ENCODE measurements at places on chromosomes 7 and 10.

DNA sequence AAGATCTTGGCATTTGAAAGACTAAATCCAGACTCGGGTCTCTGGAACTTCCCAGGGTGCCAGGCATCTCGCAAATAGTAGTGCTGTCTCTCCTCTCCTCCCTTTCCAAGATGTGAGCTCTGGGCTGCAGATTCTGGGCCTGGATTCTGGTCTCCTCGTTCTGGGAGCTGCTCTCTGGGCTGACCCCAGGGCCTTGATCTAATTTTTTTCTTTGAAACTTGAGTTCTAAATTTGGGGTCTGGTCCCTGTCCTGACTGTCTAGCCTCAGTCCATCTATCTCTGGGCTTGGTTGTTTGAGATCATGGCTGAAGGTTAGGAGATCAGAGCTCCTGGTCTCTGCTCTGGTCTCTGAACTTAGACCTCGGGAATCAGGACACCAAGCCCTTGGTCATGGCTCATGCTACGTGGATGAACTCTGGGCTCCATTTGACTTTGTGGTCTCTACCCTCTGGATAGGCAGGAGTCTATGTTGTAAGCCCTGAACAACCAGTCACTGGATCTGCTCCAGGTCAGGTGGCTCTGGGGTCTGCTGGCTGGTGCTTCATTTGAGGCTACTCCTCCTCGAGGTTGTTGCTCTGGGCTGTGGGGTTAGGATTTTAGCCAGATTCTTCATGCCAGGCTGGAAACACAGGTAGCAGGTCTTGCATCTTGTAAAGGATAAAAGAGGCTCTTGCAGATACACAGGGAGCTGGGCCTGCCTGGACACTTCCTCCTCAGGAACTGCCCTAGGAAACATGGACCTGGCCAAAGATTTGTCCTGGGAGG, 8.0 kb upstream of the MBL2 start:
- DNase-seq = no peak

DNA sequence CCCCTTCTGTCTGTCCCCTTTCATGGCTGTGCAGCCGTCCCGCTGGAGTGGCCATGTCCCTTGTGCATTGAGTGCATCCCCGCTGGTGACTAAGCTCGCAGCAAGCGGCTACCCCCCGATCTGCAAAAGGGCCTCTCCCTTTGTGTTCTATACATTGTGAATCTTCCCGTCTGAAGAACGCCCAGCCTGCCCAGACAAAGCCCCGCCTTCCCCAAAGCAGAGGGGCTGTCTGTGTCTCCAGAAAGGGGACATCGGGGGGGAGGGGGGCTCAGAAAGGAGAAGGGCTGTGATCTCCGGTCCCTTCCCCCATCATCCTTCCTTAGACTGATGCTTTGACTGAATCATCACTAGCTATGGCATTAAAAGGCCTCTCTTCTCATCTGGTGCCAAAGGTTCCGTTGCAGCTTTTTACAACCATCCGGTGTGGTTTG, 11.9 kb downstream of the NPTX2 start:
- DNase-seq = no peak

DNA sequence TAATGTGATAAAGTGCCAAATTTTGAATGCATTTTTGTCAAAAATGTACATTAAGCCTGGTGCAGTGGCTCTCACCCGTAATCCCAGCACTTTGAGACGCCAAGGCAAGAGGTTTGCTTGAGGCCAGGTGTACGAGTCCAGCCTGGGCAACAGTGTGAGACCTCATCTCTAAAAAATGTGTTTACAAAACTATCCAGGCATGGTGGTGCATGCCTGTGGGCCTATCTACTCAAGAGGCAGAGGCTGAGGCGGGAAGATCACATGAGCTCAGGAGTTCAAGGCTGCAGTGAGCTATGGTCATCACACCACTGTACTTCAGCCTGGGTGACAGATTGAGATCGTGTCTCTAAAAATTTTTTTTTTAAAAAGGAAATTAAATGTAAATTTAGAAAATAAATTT, 18.5 kb upstream of the MGMT start:
- no peak for DNase-seq

DNA sequence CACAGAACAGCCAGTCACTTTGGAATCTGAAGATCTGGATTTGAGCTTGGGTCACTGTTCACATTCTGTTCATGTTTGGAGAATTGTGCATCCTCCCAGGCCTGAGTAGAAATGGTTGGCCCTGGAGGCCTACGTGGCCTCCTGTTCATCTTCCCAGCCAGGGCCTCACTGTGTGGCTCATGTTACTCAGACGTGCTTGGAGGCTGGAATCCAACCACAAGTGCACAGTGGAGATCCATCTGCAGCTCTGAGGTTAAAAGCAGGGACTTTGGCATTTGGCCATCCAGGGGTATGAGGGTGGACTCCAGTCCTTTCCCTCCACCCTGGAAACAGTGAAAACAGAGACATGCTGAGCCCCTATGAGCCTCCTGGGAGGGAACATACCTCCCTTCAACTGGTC, 709.0 kb upstream of the IGFBP3 start:
- no peak for DNase-seq

GRCh38 chr10:131314148-131314547, 2.6 kb upstream of the TCERG1L start:
- DNase-seq = no peak

- DNase-seq = peak; percentile 47
Observed at GRCh38 chr7:20647908-20648776, 32.7 kb downstream of the ABCB5 start.

DNA sequence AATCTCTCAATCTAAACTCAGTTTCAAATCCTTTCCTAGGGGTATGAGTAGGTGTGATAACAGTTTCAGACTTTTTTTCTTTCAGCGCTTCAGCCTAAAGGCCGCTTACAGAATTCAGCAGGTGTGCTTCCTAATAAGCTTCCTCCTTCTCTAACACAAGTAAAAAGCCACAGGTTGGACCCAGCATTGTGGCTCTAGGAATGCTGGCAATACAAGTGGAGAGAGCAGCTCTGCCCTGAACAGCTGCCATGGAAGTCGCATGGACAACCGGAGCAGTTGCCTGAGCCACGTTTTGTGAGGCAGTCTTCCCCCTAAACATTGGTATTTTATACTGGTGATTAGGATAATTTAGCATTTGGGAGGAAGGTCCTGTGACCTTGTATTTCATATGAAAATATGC, 83.5 kb downstream of the ST7 start:
- no peak for DNase-seq

DNA sequence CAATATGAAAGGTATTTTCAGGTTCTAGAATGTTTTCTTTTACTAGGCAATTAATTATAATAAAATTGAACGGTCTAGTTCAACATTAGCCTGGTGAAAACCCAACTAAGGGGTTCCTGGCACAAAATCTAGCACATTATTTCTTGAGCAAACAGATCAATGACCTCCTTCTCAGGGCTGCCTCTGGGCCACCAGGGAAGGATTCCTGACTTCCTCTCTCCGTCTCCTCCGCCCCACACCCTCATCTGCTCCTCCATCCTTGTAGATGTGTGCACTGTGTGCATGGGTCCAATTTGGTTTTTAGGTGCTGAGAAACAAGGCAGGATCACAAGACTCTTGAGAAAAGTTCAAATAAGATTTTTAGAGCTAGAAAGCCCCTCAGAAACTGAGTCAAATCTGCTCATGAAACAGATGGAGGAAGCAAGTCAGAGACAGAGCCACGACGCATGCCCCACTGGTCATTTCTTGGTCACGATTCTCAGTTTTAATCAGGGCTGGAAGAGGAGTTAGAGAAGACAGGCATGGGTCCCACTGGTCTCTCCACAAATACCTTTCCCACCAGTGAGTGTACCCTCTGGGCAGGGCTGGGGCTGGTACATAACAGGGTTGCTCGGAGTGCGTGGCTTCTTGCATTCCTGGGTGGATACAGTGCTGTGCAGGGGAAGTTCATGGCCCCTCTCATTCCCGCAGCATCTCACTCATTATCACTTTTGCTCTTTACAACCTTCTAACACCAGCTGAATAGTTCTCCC, 3.8 kb downstream of the TRPV6 start:
- DNase-seq = no peak

- no peak for DNase-seq
Observed at GRCh38 chr10:123194056-123194455, 39.9 kb downstream of the BUB3 start.

DNA sequence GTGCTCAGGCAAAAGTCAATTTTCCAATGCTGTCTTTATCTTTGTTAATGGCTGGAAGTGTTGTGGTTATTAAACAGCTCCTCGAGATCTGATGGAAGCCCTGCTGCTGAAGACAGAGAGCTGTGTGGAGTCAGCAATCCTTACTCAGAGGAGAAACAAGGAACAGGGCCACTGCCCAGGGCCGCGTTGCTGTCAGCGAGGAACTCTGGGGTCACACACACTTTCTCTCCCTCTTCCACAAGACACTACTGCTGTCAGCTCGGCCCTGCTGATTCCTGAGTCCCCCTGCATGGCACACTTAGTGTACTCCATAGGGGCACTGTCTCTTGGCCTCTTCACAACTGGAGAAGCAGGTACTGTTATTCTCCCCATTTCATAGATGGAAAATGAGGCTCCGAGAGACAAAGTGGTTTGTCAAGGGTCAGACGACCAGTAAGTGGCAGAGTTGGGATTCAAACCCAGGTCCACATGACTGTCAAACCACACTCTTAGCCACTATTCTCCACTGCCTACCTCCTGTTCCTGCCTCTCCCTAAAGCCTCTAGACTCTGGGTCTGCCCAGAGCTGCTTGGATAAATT, 29.3 kb upstream of the PDCD4 start:
- DNase-seq = no peak

DNA sequence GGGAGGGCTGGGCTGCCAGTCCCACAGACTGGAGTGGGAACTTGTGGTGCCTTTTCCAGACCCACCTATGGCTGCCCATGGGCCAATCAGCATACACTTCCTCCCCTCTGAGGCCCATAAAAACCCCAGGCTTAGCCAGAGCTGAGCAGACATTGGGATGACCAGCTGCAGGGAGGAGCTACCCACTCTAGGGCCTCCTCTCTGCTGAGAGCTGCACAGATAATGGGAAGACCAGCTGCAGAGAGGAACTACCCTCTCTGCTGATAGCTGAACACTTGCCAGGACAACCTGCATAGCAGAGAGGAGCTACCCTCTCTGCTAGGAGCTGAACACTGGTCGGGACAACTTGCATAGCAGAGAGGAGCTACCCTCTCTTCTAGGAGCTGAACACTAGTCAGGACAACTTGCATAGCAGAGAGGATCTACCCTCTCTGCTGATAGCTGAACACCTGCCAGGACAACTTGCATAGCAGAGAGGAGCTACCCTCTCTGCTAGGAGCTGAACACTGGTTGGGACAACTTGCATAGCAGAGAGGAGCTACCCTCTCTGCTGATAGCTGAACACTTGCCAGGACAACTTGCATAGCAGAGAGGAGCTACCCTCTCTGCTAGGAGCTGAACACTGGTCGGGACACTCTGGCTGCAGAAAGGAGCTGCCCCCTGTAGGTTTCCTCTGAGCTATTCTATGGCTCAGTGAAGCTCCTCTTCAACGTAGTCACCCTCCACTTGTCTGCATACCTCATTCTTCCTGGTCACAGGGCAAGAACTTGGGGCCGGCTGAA, 88.3 kb upstream of the CACUL1 start:
- no peak for DNase-seq

DNA sequence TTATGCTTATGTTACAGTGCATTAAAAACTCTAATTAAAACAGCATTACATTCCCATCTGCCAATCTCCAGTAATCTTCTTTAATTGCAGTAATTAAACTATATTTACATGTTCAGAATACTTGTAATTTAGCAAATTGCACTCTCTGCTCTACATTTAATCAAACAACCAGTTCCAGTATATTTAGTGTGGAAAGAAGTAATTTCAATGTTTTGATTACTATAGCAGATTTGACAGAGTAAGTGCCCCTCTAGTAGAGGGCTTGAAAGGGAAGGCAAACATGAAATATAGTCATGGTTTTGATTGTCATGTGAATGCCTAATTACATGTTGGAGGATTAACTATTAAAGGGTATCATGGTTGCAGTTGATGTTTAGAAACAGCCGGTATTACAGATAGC, 739.7 kb downstream of the AUTS2 start:
- DNase-seq = no peak

DNA sequence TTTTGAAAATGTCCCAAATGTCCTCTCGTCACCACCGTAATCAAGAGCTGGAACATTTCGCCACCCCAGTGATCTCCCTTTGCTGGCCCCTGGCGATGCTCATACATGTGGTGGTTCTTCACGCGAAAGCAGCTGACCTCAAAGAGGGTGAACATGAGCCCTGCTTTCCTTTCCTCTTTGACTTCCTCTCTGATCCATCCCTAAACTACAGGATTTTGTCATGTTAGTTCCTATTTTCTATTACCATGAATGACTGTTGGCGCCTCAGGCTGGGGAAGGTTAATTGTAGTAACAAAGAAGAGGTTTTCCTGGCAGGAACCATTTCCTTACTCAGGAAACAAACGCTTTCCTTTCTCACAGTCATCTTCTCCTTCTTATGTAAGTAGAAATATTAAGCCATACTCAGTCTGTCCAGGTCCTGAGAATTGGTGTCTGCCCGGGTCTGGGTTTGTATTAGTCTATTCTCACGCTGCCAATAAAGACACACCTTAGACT, 114.5 kb downstream of the INSYN2A start:
- DNase-seq = no peak

DNA sequence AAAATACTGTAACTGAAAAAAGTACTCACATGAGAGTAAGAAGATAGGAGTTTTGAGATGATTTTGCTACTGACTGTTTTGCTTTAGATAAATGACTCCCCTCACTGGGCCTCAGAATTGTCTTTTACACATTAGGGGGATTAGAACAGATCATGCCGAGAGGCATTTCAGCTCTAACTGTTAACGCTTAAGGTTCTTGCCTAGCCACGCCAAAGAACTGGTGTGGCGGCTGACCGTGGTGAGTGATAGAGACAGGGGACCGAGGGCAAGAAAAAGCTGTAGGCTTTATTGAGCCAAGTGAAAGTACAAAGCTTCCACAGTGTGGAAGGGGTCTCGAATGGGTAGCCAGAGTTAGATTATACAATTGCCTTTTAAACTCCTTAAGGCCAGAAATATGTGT, 368.5 kb upstream of the MYO3A start:
- no peak for DNase-seq
